ENCODE measurements at places on chromosomes 5 and 9.

DNA sequence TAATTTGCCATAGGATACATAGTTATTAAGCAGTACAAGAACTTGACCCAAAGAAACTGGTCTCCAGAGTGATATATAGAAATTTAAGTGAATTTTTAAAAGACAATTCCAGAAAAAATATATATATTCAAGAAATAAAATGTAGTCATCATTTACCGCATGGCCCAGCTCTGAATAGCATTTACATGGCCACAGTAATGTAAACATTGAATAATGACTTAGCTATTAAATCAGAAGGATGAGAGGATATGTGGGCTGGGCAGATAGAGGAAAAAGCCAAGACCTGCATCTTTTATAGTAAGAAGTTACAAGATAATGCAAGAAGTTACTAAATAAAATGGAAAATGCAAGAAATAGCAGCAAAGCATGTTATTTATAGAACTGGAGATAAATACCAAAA, 405.2 kb upstream of the WWC1 start:
- DNase-seq, result no peak

DNA sequence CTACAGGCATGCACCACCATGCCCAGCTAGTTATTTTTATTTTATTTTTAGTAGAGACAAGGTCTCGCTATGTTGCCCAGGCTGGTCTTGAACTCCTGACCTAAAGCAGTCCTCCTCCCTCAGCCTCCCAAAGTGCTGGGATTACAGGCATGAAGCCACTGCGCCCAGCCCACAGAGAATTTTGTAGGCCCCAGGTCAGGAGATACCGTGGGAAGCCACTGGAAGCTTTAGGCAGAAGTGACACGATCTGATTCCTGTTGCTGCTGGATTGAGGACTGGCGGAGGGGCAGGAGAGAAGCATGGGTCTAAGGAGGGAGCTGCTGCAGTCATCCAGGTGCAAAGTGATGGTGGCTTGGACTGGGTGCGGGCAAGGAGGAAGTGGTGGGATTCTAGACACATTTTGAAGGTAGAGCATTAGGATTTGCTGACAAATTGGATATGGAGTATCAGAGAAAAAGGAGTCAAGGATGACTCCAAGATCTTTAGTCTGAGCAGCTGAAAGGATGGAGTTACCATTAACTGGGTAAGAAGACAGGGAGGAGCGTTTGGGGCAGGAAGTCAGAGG, 20.7 kb downstream of the TCF7 start:
- no peak for DNase-seq

GRCh38 chr9:80874276-80874675, 815.1 kb downstream of the TLE1 start:
- DNase-seq, result no peak

DNA sequence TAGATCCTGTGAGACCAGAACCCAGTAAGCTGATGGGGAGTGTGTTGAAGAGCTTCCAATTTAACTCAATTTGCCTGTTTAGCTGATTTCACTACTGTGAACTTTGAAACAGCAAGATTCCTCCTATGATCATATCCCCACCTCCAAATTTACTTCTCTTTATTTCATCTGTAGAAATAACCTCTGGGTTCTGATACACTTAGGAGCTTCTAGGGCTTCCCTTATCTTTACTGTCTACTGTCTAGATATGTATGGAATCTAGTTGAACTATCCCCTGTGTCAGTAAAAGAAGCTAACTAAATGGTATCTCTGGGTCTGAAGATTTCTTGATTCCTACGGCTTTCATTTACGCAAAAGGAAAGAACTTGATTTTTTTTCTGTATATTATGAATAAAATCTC, 116.8 kb downstream of the GCNT1 start:
- no peak for DNase-seq

- no peak for DNase-seq
These were observed 274.4 kb downstream of the HINT1 start for GRCh38 chr5:130890610-130891009.

- no peak for DNase-seq
These were observed 114.3 kb upstream of the DAP start for GRCh38 chr5:10875201-10875768.

DNA sequence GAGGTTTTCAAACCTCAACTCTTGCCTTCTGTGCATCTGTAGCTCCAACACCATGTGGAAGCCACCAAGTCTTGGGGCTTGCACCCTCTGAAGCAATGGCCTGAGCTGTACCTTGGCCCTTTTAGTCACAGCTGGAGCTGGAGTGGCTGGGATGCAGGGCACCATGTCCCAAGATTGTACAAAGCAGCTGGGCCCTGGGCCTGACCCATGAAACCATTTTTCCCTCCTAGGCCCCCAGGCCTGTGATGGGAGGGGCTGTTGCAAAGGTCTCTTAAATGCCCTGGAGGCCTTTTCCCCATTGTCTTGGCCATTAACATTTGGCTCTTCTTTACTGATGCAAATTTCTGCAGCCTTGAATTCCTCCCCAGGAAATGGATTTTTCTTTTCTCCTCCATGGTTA, 11.8 kb upstream of the ENTREP1 start:
- no peak for DNase-seq

- no peak for DNase-seq
These were observed at the start of gene SHOC1 for GRCh38 chr9:111794835-111795556. TSS of gene SHOC1 (minus strand) at chr9:111794937. CDS start at chr9:111791418, 3,519 bp downstream.

DNA sequence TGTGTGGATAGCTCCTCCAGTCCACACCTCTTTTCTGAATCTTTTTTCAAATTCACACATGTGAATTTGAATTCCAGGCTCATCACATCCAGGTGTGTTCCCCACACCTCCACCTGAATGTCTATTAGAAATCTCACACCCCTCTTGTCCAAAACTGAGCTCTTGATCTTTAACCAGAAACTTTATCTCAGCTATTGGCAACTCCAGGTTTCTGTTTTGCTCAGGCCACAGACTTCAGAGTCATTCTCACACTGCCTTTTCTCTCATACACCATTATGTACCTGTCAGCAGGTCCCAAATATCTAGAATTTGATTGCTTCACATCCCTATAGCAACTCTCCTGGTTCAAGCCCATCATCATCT, 11.6 kb downstream of the NIPSNAP3B start:
- no peak for DNase-seq

DNA sequence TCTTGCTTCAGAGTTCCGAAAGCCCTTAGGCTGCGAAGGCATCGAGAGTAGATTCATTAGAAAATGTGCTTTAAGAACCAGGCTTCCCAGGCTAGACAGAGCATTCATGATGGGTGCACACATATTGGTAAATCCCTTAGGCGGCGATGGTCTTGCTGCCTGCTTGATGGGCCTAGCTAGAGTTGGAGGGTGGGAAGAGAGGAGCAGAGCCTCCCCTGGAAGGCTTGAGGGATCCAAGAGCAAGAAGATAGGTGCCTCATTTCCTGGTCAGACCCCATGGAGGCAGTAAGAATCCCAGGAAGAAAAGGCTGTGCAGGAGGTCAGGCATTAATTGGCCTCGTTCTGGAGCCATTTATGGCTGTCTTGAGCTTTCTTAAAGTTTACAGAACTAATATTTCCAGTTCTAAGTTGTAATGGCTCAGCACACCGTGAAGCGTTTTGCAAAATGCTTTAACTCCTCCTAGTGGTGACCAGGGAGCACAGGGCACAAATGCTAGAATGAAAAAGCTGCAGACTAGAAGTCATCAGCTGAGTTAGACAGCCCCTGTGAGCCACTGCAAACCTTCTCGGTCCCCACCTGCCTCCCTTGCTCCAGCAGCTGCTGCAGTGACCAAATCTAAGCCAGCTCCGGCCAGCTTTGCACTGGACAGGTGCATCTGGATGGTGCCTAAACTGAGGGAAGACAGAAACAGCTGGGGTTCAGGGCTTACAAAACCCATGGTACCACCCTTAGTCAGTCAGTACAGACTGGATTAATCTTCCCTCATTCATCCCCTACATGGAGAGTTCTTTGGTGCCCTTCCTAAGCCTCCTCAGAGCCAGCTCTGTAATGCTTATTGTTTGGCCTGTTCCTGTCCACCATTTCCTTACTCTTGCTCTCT, 14.7 kb downstream of the SLC45A2 start:
- DNase-seq, result no peak

- DNase-seq, result no peak
These were observed 580 bp upstream of the PRRX2 start for GRCh38 chr9:129664746-129665388.

DNA sequence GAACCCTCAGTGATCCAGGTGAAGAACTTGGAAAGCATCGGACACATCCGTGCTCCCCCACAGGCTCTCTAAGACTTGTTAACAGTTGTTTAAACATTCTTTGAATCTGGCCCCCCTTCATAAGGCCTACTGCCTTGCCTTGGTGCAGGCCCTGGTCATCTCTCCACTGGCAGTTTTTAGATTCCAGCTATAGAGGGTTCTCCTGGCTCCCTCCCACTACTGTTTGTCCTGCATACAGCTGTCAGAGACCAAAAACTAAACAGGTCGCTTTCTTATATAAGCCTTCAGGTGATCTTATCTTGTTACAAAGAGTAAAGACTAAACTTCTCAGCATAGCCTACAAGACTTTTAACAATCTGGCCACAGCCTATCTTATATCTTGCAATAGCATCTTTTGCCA, 32.3 kb downstream of the NRG2 start:
- DNase-seq, result no peak

DNA sequence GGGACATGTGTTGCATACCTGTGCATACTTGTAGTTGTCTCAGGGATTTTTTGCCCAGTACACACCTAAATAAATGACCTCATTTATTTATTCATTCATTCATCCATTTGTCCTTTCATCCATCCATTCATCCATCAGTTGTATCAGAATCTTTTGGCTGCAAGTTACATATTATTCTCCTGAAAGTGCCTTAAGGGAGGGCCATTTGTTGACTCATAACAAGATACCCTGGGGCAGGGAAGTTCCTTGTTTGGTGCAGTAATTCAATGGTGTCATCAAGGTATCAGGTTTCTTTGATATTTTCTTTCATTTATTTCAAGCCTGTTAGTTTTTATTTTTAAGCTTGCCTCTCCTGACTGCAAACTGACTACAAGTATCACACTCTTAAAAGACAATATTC, 597.9 kb upstream of the TLE4 start:
- no peak for DNase-seq

DNA sequence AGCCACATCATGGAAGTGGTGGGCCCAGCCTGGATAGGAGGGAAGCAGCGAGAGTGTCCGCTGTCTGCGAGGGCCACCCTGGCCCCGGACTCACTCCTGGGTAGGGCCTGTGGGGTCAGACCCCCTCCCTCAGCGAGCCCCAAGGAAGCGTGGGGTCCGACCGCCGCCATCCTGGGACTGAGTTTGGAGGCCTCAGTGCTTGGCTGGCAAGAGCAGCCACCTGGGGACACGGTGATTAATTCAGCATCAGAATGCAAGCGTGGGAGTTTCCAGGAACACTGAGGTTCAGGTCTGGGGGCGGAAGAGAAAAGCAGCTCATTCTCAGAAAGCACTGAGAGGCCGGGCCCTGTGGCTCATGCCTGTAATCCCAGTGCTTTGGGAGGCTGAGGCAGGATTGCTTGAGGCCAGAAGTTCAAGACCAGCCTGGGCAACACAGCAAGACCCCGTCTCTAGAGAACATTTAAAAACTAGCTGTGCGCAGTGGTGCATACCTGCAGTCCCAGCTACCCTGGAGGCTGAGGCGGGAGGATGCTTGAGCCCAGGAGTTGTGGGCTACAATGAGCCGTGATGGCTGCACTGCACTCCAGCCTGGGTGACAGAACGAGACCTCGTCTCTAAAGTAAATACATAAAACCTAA, 18.3 kb upstream of the CAMSAP1 start:
- DNase-seq, result no peak

DNA sequence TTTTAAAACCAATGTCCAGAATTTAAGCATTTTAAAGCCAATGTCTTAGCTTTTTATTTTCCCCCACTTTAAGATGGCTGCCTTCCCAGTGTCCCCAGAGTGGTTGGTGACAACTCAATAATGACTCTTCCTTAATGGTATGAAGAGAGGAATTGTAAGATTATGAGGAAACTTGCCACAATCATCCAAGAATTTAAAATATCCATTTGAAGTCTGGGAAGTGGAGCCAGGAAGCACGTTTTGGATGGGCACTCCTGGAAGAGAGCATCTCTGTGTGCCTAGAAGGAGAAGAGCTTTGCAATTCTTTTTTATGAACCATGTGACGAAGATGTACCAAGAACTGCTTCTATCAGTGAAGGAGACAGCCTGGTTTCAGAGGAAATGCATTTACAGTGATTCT, 11.3 kb upstream of the IGFBPL1 start:
- no peak for DNase-seq

DNA sequence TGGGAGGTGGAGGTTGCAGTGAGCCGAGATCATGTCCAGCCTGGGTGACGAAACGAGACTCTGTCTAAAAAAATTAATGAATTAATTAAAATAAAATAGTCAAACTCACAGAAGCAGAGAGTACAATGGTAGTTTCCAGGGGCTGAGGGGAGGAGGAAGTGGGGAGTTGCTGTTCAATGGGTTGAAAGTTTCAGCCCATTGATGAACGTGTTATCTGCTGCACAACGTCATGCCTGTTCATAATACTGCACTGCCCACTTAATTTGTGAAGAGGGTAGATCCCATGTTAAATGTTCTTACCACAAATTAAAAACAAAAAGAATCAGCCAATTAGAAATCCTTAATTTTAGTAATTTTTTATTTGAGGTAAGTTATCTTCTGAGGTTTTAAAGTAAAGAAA, 16.4 kb upstream of the RUFY1 start:
- no peak for DNase-seq

- DNase-seq, result no peak
These were observed 18.8 kb downstream of the KLF9 start for GRCh38 chr9:70395652-70396051.

DNA sequence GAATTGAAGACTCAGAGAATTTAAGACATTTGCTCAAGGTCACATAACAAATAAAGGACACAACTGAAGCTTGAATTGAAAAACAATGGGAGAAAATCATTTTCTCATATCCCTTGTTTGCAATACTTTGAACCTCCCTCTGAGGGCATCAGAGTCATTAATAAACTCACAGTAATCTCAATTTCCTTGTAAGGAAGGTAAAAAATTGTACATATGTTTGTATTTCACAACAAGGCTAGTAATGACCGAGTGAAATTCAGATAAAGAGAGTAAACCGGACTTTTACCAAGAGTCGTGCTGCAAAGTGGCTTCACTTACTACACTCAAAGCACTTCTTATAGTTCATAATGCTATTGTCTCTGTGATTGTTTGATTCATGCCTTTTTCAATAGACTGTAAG, 665.0 kb downstream of the NR2F1-AS1 start:
- DNase-seq, result no peak

DNA sequence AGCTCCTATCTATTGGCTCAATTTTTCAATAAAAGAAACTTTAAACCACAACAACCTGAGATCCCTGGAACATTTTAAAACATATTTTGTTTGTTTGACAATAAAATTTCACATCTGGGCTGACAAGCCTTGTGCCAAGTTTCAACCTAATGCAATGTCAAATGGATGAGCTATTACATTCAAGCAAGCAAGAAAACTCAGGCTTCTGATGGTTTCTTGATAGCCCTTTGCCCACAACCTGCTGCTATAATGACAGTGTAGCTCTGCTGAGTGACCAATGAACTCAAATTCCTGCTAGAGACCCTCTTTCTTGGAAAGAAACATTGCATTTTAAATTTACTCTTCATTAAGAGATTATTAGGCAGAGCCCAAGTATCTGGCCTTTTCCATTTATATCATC, 472.9 kb downstream of the ARHGEF28 start:
- no peak for DNase-seq
